ENCODE measurements at places on chromosomes 7 and 10.

DNA sequence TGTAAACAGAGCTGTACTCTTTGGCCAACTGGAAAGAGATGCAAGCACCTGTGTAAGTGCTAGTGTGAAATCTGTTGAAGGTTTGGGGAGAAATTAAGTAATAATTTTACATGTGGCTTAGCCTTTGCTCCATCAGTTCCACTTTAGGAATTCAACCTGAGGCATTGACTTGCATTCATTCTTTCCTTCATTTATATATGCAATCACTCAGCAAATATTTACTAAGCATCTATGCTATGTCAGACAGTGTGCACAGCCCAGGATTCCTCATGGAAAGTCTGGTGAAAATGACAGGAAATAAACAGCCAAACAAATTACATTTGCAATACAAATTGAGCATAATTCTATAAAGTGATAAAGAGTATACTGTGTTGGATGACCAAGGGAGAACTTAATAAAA lies 50.3 kb downstream of the ERLIN1 start:
- no peak for DNase-seq

DNA sequence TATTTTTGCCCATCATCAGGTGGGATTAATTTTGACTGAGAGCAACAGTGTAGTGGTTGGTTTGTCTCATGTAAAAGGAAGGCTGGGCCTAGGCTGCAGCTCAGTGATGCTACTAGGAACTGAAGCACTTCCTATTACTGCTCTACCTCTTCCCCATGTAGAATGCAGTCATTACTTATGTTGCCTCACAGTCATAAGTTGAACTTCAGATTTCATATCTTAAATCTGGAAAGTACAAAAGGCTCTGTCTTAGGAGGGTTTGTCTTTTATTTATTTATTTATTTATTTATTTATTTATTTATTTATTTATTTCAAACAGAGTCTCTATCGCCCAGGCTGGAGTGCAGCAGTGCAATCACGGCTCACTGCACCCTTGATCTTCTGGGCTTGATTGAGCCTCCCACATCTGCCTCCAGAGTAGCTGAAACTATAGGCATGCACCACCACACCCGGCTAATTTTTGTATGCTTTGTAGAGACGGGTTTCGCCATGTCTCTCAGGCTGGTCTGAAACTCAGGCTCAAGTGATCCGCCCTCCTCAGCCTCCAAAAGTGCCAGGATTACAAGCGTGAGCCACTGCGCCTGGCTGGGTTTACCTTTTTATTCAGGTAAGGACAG lies 721.7 kb upstream of the GALNT17 start:
- no peak for DNase-seq

DNA sequence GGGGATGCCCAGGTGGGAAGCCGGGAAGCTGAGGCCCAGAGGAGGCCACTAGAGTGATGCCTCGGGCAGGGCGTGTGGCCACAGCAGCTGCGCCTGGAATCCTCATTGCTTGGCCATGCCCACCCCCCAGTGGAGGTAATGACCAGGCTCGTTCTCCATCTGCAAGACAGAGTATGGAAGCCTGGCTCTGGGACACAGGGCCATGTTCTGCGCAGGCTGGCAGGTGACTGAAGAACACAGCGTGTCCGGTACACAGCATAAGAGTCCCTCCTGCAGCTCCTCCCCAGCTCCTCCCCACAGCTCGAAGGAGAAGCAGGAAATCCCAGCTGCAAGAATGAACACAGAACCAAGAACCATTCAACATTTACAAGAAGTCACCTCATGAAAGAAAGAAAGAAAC lies 64.8 kb downstream of the SMURF1 start:
- DNase-seq, result no peak

DNA sequence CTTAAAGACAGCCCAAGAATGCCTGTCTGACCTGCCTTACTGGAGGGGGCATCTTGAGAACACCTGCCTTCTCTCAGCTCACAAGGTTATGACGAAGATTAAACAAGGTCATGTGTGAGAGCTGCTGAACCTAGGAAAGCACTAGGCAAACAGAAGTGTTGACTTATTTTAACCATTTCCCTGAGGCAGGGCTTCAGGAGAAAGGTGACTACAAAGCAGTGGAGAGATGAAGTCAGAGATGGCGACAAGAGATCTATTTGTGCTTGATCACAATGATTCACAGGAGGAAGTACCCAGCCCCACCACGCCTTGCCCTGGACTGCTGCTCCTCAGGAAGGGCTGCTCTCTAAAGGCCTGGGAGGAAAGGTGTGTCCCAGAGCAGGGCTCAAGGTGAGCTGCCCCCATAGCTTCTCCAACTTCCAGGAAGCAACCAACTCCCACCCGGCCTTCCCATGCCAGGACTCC lies 27.8 kb downstream of the STN1 start:
- no peak for DNase-seq

DNA sequence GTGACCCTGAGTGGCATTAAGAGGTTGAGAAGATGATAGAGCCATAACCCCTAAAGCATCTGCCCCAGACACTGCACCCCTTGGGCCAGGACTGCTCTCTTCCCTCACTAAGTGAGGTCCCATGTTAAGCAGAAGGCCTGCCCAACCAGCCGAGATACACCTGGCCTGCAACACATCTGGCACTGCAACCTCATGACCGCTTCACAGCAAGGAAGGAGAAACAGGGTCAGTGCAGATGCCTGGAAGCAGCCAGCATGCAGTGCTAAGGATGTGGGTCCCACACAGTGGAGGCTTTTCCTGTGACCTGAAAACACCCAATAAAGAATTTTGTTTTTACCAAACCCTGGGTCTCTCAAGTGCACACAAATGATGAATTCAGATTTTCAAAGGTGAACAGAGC lies 7.4 kb downstream of the NOD1 start:
- DNase-seq, result peak; percentile 62

DNA sequence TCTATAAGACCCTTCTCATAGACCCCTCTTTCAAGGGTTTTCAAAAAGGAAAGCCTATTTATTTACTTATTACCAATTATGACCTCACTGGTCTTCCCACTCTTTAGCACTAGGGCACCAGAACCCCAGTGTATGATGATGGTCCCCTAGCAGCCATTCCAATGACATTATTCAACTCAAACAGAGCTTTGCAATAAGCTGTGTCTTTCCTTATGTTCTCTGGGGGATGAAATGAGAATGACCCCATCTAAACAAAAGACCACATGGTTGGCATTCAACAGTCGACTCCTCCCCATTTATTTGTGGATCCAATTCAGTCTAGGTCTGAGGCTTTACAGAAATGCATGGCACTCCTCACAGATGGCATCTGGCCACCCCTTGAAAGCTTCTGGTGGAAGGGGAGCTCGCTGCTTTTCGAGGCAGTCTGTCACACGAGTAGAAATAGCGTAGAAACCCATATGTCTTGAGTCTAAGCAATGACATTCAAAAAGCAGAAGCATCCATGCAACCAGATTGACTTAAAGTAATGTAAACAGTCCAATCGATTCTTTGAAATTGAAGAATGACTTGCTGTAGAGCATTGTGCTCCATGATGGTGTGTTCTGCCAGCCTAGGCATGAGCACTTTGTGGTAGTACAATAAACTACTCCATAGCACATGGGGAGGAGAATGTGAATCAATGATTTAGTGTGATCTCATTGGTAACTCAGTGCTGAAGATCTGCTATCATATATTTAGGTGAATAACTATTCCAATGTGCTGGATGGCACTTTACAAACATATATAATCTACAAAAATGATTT lies 29.8 kb downstream of the NRP1 start:
- no peak for DNase-seq
